ENCODE measurements at places on chromosomes 2 and 18.

DNA sequence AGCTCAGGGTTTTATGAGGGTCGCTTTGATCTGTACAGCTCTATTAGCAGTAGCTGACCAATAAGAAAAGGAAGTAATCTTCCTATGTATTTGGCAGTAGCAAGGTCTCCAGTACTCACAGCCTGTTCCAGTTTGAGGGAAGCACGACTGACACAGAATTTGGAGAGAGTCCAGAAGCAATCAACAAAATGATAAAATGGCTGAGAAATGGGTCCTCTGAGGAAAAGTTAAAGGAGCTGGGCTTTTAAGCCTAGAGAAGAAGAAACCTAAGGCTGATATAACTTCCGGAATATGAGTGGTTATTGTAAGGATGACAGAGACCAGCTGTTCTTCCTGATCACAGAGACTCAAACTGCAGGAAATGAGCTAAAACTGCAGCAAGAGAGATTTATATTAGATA lies 382.8 kb downstream of the GPD2 start:
- no peak for DNase-seq

DNA sequence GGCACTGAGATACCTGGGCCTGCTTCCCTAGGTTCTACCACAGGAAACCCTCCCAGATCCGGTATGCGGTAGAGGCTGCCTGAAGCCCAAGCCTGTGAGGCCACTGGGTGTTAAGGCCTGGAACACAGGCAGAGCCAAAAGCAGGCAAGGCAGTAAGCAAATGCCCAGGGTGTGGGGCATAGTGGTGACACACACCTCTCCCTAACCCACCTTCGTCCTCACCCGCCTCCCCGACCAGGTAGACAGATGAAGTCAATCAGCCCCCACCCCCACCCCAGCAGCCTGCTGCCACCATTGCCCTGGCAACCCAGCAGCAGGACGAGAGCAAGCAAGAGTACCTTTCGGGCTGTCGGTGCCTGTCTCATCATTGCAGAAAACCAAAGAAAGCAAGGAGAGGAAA lies 6.1 kb downstream of the DCTN1 start:
- no peak for DNase-seq

DNA sequence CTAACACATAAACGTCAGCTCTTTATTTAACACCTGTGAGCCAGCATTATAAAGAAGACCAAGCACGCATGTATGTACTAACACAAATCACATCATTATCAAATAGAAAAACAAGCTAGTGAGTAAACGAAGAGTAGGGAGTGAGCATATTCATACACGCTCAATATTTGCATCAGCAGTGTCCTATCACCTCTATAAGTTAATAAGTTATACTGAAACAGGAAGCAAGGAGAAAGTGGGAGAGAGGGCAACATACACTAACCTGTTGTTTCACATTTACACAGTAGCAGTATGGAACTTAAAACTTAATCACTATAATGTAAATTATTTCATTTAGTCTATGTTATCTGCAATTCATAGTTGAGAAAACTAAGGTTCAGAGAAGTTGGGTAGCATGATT lies 321.5 kb upstream of the TANK start:
- no peak for DNase-seq

GRCh38 chr2:23489471-23490322 lies 104.7 kb downstream of the KLHL29 start:
- no peak for DNase-seq

DNA sequence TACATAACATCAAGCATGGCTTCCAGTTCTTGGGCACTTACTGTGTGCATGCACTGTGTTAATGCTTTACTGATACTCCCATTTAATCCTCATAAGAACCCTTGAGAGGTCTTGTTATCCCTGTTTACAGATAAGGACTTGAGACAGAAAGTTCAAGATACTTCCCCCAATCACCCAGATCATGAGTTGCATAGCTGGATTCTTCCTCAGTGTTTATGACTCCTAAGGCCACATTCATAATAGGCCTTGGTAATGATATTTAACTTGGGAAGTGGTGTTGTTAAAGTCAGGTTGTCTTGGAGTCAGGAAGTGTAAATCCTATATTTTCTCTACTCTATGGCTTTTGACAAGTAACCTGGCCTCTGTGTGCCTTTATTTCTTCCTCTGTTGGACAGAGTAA lies 22.7 kb downstream of the NOSTRIN start:
- DNase-seq = no peak

- DNase-seq = no peak
Measured at GRCh38 chr2:181121996-181122395, 141.6 kb downstream of the UBE2E3 start.

DNA sequence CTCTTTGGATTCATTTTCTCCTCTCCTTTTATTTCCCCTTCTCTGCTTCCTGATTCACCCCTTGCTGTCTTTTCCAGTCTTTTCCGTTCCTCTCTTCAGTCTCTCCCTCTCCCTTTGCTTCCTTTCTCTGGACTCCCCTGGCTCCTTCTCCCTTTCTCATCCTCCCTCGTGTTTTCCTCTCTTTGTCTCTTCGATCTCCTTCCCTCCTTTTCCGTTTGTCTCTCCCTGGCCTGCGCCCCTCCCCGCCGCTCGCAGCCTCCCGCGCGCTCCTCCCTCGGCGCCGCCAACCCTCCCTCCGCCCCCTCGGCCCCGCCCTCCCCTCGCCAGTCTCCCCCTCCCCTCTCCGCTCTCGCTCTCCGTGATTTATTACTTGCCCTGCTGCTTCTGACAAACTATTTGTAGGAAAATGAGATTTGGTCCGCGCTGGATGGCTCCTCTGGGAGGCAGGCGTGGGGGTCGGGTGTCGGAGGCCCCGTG lies 46.0 kb upstream of the PAX8 start:
- no peak for DNase-seq

DNA sequence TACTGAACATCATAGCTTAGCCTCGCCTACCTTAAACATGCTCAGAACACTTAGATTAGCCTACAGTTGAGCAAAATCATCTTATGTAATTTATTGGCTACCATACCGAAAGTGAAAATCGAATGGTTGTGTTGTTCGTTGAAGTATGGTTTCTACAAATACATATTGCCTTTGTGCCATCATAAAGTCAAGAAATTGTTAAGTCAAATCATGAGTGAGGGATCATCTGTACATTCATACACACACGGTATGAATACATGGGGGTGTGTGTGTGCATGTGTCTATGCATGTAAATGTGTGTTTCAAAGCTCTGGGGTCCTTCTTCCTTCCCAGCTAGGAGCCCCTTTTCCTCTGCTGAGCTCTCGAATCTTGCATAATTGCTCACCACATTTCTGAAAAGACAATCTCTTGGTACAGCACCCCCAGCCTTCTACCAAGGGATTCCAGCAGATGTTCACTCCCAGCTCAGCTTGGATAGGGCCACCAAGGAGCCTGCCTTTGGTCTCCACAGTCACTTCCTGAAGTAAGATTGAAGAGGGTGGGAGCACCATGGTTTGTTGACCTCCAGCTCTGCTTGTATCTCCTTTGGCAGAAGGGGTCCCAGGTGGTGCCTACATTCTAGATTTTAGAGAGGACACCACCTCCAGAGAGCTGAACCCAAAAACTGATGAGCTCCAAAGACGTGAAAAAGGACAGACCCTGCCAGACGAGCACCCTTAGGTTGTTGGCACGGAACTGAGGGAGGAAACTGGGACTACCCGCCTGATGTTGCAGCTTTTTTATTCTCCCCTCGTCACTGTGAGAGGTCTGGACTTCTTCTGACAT lies 33.2 kb upstream of the CYP1B1 start:
- no peak for DNase-seq

GRCh38 chr2:12710301-12710700 lies 6.4 kb upstream of the TRIB2 start:
- no peak for DNase-seq

Measured in stimulated activated CD8-positive, alpha-beta memory T cell treated with anti-CD3 and anti-CD28 coated beads, Interleukin-7, amount 100 ng/mL, for 1 hour (primary cell).